ENCODE measurements at places on chromosomes 12 and 14.

GRCh38 chr12:68455691-68456345, 123.7 kb upstream of the MDM1 start:
- DNase-seq, result no peak

DNA sequence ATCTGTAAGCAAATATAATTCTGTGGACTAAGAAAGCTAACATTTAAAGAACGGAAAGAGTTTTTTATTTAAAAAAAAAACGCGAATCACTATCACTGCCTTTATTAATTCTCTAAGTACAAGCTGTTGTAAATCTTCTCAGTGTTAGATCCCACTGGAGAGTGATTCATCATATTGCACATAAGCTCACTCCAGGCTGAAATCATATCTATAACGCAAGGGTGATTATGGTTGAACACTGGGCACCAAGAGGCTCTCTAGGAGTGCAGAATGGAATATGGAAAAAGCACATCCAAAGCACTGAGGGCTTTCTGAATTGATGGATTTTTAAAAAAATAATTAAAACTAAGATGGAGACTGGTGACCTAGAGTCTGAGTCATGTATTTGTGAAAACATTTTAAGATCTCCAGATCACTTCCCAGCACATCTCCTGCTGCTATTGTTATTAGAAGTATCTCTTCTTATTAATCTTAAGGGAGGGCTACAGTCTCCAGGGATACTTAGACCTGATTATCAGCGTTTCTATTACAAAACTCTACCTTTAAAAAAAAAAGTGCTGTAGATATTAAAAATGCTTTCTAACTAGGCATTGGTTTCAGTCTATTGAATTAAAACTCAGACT, 1106.8 kb downstream of the AACS start:
- no peak for DNase-seq

- DNase-seq, result no peak
These were observed 100.9 kb upstream of the C14orf180 start for GRCh38 chr14:104478656-104479055.

- no peak for DNase-seq
These were observed 930.5 kb upstream of the NOVA1 start for GRCh38 chr14:27528328-27528727.

DNA sequence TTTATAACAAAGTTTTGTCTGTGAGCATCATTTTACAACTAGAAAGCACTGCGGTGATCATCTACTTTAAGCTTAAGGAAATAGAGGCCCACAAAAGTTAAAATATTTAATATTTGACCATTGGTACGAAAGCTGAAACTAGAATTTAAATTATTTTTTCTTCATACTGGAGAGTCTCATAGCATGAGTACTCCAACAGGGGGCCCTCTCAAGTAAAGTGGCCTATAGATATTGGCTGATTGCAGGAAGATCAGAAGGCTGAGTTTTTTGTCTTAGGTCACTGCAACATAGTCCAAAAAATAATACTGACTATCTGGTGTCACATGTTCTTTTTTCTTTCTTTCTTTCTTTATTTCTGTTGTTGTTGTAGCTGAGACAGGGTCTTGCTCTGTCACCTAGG, 75.3 kb upstream of the ZDHHC17 start:
- no peak for DNase-seq

DNA sequence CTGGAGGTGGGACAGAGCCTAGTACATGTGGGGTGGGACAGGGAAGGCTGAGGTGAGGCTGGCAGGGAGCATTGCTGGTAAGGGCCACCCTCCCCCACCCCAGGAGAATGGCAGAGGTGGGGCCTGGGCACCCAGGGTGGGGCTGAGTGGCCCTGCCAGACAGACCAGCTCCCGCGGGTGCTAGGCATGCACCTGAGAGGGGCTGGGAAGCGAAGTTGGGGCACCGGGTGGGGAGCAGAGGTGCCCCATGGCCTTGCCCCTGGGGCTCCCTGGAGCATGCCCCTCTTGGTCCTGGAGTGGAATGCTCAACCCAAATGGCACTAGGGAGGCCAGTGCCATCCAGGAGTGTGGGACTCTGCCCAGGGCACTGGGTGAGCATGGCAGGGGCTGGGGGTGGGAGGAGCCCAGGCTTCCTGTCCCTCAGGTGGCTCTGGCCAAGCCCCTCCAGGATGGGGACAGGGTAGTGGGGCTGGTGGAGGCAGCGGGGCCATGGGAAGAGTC, 1.3 kb downstream of the TNFAIP2 start:
- DNase-seq, result no peak

GRCh38 chr12:42091769-42092168, 52.9 kb downstream of the GXYLT1 start:
- no peak for DNase-seq

- no peak for DNase-seq
These were observed 198.2 kb downstream of the AACS start for GRCh38 chr12:125263385-125263784.

DNA sequence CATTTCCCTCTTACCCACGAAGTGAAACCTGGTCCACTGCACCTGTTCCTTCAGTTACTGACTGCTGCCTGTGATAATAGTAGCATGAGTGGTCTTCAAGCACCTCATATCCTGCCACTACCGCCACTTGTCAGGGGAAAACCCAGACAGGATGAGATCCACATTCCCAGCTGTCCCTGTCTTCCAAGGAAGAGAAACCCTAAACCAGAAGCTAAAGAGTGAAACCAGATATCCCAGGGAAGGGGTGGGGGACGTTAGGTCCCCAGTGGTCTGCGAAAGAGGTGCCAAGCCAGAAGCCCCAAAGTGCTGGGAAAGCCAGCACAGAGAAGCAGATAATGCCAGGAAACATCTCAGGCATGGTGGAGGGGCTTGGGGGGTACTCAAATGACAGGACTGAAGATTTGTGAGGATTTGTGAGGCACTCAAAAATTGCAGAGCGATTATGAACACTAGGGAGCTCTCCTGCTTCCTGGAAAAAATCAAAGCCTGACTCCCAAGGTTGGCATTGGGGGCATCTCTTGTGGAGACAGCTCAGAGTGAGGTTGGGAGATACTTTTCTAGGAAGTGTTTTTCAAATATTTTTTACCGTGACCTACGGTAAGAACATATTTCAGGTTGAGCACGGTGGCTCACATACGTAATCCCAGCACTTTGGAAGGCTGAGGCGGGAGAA, 77.9 kb downstream of the TMEM30B start:
- DNase-seq, result no peak

DNA sequence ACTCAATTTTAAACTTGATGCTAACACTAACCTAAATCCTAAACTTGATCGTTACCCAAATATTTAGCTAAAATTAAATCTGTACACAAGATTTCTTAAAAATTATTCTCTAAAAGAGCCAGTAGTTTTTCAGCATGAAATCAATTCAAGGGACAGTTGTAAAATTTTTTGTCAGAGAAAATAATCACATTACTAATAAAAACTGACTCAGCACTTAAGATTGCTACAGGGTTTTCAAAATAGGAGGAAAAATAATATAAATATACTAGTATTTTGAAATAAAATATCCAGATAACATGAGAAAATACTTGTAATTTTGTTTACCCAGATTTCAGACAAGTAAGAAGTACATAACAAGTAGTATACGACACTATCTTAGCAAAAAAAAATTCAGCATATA, 1268.1 kb upstream of the USP15 start:
- DNase-seq, result no peak
